ENCODE measurements at places on chromosomes 12 and 14. TPM values are rescaled to one million over a fixed set of nuclear protein-coding genes. Genes with fewer than 3 reads are reported as not detected.

The KRT71 gene
- not detected for total RNA-seq

The GLI1 gene
- 15.5 TPM for total RNA-seq

The MMP17 gene
- 5.4 TPM for total RNA-seq

DNA sequence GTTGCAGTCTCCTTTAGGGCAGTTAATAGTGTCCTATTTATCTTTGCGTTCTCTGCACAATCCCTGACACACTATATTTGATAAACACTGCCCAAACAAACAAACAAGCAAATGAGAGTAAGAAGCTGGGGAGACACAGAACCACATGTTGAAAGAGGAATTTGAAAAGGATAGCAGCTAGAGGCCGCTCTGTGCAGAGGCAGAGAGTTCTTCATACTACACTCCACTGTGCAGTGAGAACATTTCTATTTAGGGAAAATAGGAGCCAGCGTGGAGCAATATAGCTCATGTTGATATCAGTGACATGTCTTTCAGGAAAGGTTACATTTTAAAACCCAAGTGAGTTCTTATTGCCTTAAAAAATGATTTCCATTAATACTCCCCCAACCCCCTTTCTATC lies 140.3 kb upstream of the SEL1L start:
- H3K36me3 ChIP-seq, result no peaks in the 10 kb centered on the region
- no peak overlapping the region for H3K4me3 ChIP-seq
- no peaks in the 10 kb centered on the region for H3K4me1 ChIP-seq
- H3K27me3 ChIP-seq, result no peaks in the 10 kb centered on the region
- DNase-seq, result no peak

The CACNB3 gene
- 30.8 TPM for total RNA-seq

The TAS2R46 gene
- total RNA-seq, result 3.3 TPM

DNA sequence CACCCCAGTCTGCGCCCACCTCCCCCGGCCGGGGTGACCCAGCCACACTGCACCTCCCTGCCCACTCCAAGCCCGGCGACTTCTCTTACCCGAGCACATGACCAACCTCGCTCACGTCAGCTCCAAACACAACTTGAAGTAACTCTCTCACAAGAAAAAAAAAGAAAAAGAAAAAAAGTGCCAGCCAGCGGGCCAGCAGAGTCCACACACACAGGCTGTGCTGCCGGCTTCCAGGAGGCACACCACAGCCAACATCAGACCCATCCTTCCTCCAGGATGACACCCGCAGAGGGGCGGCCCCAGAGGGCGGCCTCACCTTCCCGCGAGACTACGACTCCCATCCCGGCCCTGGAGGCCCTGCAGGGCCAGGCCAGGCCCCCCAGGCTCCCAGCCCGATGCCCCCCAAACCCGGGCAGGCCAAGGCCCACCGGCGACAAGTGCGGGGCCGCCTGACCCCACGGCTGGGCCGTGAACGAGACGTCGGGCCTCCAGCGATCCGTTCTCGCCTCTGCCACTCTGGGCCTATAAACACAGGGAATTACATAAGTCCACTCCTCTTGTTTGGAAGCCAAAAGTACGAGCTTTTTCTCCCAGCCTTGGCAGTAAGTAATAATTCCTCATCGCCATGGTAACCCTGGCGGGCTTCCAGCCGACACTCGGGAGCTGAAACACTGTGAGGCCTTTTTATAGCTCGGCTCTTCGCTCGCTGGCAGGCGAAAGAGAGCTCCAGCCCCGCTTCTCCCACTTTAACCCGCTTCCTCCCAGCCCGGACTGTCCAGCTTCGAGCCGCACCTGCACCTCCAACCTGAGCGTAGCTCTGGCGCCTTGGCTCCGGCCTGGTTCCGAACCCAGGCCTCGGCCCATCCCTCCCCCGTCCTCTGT lies 49.1 kb downstream of the NCOR2 start:
- DNase-seq, result peak; percentile 99
- no peaks in the 10 kb centered on the region for H3K4me1 ChIP-seq
- no peak overlapping the region for H3K4me3 ChIP-seq

DNA sequence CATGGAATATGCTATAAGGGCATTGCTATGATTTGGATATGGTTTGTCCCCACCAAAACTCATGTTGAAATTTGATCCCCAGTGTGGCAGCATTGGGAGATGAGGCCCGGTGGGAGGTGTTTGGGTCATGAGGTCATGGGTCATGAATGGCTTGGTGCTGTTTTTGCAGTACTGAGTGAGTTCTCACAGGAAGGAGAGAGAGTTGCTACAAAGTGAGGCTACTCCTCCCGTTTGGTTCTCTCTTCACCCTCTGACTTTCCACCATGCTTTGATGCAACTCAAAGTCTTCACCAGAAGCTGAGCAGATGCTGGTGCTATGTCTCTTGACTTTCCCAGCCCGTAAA lies 388.1 kb upstream of the TMPO start:
- no peak overlapping the region for H3K4me3 ChIP-seq
- H3K4me1 ChIP-seq, result no peaks in the 10 kb centered on the region
- H3K27ac ChIP-seq, result no peak overlapping the region
- no peaks in the 10 kb centered on the region for H3K27me3 ChIP-seq
- DNase-seq, result no peak
- H3K36me3 ChIP-seq, result no peaks in the 10 kb centered on the region

DNA sequence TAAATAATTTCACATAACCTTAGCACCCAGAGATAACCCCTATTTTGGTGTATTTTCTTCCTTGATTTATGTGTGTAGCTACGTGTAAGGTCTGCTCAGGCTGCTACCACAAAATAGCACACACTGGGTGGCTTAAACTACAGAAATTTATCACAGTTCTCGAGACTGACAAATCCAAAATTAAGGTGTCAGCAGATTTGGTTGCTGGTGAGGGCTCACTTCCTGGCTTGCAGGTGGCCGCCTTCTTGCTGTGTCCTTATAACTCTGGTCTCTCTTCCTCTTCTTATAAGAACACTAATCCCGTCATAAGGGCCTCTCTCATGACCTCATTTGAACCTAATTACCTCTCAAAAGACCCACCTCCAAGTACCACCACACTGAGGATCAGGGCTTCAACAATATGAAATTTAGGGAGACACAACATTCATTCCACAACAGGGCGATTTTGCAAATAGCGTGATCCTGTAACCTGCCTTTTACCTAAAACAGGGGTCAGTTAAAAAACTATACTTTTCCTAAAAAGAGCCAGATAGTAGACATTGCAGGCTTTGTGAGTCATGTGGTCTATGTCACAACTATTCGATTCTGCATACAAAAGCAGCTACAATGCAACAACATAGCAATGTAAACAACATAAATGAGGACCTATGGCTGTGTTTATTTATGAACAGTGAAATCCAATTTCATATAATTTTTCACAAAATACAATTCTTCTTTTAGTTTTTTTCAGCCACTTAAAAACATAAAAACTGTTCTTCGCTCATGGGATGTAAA lies 371.7 kb downstream of the DPF3 start:
- no peaks in the 10 kb centered on the region for H3K27me3 ChIP-seq
- no peak overlapping the region for H3K27ac ChIP-seq
- no peaks in the 10 kb centered on the region for H3K36me3 ChIP-seq
- no peak for DNase-seq

DNA sequence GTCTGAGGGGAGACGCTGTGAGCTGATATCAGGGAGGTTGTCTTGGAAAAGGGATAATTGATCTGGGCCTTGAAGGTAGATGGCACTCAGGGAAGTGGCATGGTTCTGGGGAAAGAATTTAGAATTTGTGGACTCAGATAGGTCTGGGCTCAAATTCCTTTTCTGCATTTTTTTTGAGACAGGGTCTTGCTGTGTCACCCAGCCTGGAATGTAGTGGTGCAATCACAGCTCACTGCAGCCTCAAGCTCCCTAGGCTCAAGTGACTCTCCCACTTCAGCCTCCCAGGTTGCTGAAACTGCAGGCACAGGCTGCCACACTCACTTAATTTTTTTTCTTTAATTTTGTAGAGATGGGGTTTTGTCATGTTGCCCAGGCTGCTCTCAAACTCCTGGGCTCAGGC lies 98.1 kb upstream of the NCOR2 start:
- no peaks in the 10 kb centered on the region for H3K36me3 ChIP-seq
- no peak overlapping the region for H3K4me3 ChIP-seq
- no peak for DNase-seq
- no peaks in the 10 kb centered on the region for H3K4me1 ChIP-seq
- no peaks in the 10 kb centered on the region for H3K27me3 ChIP-seq

GRCh38 chr12:3777206-3777809 lies 24.4 kb upstream of the CRACR2A start:
- no peak overlapping the region for H3K4me3 ChIP-seq
- no peak overlapping the region for H3K27ac ChIP-seq
- DNase-seq, result no peak
- no peaks in the 10 kb centered on the region for H3K36me3 ChIP-seq
- H3K27me3 ChIP-seq, result no peaks in the 10 kb centered on the region
- H3K4me1 ChIP-seq, result no peaks in the 10 kb centered on the region

DNA sequence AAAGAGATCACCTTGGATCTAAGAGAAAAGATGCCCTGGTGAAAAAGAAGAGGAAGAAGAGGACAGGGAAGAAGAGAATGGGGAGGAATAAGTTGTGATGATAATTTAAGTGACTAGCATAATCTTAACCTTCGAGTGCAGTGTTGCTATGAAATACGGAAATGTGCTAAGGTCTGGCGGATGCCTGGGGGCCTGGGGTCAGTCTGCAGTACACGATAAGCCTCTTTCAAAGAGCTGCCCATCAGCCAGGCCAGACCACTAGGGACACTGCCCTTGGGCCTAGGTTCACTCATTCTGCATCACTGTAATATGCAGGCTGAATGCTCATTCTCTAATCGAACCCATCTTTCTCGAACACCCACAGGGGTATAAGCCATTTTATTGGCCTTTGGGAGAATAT lies 83.4 kb downstream of the PLEKHG3 start:
- H3K27me3 ChIP-seq, result no peaks in the 10 kb centered on the region
- no peak for DNase-seq
- H3K27ac ChIP-seq, result no peak overlapping the region
- no peak overlapping the region for H3K4me3 ChIP-seq
- no peaks in the 10 kb centered on the region for H3K36me3 ChIP-seq

- DNase-seq, result no peak
- H3K27me3 ChIP-seq, result no peaks in the 10 kb centered on the region
- H3K36me3 ChIP-seq, result no peaks in the 10 kb centered on the region
- no peak overlapping the region for H3K4me3 ChIP-seq
Observed at GRCh38 chr12:24482882-24483604, 465.9 kb downstream of the BCAT1 start.

The VIPAS39 gene
- 17.0 TPM for total RNA-seq

- H3K27ac ChIP-seq, result no peak overlapping the region
- DNase-seq, result peak; percentile 75
- peak overlapping the region; percentile 49 for H3K4me3 ChIP-seq
- H3K27me3 ChIP-seq, result no peaks in the 10 kb centered on the region
- no peaks in the 10 kb centered on the region for H3K4me1 ChIP-seq
Observed at GRCh38 chr12:32390572-32391219, 8.7 kb upstream of the FGD4 start.

GRCh38 chr12:1530592-1531152 lies 63.7 kb downstream of the FBXL14 start:
- H3K4me1 ChIP-seq, result no peaks in the 10 kb centered on the region
- no peak for DNase-seq
- H3K27ac ChIP-seq, result no peak overlapping the region
- no peaks in the 10 kb centered on the region for H3K36me3 ChIP-seq
